ENCODE measurements at places on chromosomes 1 and 21.
A peak's percentile ranks its signal among the peaks of the same experiment; 100 is the strongest.

DNA sequence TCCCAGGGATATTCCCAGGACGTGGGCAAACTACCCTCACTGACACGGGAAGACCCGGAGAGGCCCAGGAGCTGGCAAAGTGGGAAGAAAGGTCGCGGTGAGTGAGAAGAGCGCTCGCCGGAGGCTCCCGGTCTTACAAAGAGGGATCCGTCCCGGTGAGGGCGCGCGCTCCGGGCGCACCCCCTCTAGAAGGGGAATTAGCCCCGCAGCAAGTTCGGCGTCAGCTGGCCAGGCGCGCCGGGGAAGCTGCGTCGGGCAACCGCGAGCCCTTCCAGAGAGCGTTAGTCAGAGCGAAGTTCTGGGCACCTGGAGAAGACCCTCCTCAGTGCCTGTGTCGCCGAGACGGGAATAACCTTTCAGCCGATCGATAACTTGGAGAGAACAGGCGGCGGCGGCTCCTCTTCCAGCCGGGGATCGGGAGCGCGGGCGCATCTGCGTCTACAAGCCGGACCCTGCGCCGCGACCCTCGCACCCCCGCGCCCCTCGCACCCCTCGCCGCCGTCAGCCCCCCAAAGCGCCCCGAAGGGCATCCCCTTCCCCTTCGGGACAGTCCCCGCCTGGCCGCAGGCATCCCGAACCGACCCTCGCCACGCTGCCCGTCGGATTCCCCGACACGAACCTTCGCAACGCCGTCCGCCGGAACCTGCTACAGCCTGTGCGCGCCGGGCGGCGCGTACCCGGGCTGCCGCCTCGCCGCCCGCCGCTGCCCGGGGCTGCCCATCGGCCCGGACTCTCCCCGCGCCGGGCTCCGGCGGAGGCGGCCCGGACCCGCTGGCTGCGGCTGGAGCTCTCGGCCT lies 485 bp downstream of the SIPA1L2 start:
- DNase-seq, result peak; percentile 12

DNA sequence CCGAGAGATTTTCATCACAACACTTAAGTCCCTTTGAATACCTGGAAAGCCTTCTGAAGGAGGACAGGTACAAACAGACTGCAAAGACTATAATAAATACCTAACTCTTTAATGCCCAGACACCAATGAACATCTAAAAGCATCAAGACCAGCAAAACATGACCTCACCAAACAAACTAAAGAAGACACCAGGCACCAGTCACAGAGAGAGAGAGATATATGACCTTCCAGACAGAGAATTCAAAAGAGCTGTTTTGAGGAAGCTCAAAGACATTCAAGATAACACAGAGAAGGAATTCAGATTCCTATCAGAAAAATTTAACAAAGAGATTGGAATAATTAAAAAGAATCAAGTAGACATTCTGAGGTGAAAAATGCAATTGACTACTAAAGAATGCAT lies 50.6 kb upstream of the ACADM start:
- no peak for DNase-seq

GRCh38 chr1:16139473-16139962 lies 16.4 kb downstream of the EPHA2 start:
- peak; percentile 94 for DNase-seq

- DNase-seq, result no peak
Measured at GRCh38 chr1:65392497-65392896, 28.0 kb upstream of the LEPR start.

- DNase-seq, result peak; percentile 52
Measured at GRCh38 chr21:16323596-16323995, 593.8 kb downstream of the USP25 start.

- DNase-seq, result peak; percentile 66
Measured at GRCh38 chr1:204493984-204494280, 673 bp downstream of the PIK3C2B start.

- DNase-seq, result peak; percentile 99
Measured at GRCh38 chr1:8822373-8823294, 5.2 kb upstream of the RERE start.

DNA sequence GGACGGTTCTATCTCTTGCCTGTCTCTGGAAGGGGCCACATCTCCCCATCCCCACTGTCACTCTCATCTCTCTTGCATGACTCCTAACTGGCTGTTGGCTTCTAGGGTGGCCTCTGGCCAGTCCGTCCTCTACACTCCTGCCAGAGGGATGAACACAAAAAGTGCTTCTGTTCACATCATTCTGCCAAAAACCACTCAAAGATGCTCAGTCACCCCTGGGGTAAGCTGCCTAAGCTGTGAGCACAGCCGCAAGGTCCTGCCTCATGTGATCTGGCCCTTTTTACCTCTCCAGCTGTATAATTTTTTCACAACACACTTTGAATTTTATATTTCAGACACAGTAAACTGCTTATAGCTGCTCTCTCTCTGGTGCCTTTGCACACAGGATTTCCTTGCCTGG lies 97.6 kb upstream of the CD34 start:
- no peak for DNase-seq

DNA sequence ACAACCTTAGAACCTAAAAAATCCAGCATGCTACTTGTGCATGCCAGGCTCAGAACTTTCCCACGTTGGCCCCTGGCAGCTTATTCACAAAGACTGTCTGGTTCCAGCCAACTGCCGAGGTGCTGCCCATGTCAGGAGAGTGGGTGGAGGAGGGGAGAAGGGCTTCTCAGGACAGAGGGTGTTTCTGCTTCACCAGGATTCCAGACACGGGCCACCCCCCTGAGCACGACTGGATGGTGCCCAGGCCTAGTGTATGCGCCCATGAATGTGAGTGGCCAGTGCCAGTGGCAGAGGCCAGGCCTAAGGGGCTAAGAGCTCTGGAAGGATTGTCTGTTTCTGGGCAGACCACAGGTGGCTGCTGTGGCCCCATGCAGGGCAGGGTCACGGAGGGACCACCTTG lies 148.2 kb upstream of the COL6A1 start:
- DNase-seq, result no peak

GRCh38 chr21:26935977-26936376 lies 30.9 kb downstream of the ADAMTS5 start:
- no peak for DNase-seq

GRCh38 chr1:12587981-12588640 lies 29.9 kb downstream of the DHRS3 start:
- no peak for DNase-seq

DNA sequence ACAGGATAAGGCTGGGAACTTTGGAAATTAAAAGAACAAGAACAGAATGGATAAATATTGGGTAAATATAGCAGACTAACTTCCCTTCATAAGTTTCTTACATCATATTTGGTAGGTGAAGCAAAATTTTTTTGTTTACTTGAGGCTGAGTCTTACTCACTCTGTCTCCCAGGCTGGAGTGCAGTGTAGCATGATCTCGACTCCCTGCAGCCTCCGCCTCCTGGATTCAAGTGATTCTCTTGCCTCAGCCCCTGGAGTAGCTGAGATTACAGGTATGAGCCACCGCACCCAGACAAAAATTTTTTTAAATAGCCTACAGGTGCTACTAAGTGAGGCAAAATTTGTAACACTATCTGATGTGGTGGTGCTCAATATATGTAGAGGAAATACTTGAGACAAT lies 50.7 kb downstream of the TM2D1 start:
- peak; percentile 5 for DNase-seq

- DNase-seq, result peak; percentile 89
Measured at GRCh38 chr1:147243228-147243685, 773 bp downstream of the CHD1L start.

DNA sequence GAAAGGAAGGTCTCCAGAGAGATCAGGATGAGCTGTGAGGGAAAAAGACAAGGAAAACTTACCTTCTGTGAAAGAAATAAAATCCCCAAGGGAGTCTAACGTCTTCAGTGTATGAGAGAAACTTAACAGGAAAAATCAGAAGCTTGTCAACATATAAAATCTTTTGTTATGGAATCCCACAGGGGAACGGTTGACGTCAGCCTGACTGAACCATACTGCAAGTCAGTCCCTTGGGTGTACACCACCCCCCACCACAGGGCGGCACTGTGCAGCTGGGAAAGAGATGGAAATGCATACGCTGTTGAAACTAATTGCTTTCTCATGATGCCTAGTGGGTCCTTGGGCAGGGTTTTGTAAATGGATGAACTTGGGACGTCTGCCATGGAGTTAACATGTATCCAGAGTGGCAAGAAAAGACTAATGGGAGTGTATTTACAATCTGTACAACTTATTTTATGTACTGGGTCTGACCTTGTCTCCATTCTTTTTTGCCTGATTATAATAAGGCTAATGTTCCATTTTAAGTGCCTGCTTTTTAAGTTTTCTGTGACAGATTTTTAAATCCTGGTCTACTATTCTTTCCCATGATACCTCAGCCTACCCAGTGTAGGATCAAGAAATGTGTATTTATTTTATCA lies 22.7 kb downstream of the UTP25 start:
- DNase-seq, result peak; percentile 71

- DNase-seq, result no peak
Measured at GRCh38 chr21:45169682-45170081, 95.3 kb downstream of the ADARB1 start.

DNA sequence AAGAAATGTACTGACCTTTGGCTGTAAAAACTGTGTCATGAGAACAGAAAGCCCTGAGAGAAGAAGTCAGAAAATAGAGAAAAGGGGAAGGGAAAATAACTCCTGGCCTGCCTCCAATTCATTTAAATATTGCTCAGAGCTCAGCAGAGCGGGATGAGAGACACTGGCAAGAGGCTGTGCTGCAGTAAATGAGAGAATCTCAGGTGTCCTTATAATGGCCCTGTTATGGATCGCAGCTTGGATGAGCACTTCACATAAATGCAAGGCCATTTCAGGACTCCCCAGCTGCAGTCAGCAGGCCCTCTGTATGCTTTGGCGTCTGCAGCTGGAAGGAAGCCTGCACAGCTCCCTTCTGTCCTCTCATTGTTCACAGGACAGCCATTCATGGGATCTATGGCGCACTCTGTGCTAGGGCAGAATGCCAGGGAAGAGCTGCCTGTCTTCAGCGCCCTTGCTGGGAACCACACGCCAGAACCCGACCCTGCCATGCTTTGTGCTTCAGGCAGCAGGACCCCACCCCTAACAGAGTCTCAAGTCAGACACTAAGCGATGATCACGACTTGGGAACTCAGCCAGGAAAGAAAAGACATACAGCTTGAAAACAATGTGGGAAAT lies 20.7 kb upstream of the ABCB10 start:
- peak; percentile 62 for DNase-seq

GRCh38 chr1:215321802-215322201 lies 239.3 kb downstream of the KCNK2 start:
- peak; percentile 28 for DNase-seq

- peak; percentile 11 for DNase-seq
Measured at GRCh38 chr1:223556414-223557129, 108.9 kb downstream of the CAPN8 start.

GRCh38 chr1:160951443-160952128 lies 3.0 kb downstream of the ITLN2 start:
- peak; percentile 59 for DNase-seq

- no peak for DNase-seq
Measured at GRCh38 chr1:230753586-230754251, 6.5 kb downstream of the CAPN9 start.

DNA sequence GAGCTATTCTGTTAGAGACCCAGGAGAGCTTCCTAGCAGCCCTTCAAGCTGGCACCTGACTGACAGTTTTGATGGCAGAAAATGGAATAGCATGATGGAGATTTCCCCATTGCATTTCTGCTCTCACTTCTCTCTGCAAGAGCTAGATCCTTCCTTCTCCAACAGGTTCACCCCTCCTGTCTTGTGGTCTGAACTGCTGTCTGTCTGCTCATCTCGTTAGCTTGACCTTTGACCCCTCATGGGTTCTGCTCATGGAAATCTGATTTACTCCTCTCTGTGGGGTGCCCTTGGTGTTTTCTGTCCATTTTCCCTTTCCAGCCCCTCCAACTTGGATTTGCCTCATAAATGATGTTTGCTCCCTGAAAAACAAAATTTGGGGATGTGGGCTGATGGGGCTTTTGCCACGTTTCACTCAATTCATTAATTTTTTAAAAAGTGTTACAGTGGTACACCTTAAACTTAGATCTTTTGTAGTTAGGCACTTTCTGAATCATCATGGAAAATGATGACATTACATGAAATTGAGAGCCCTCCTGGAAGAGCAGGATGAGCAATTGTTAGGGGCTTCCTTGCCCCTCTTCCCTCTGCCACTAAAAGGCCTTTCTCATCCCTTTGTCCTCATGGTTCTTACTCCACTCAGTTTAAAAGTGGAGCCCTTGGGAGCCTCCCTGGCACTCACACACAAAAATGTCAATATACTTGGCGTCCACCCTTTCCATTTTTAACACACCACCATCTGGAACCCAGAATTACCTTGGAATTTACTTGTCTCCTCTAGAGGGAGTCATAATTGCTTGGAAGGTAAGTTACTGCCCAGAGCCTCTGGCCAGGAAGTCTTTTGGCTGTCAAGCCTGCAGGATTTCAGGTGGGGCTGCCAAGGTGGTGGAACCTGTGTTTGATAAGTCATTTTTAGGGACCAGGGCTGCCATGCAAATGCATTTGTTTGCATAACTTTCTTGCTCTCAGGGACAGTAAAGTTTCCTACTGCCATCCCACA lies 31.9 kb upstream of the IL19 start:
- peak; percentile 41 for DNase-seq

DNA sequence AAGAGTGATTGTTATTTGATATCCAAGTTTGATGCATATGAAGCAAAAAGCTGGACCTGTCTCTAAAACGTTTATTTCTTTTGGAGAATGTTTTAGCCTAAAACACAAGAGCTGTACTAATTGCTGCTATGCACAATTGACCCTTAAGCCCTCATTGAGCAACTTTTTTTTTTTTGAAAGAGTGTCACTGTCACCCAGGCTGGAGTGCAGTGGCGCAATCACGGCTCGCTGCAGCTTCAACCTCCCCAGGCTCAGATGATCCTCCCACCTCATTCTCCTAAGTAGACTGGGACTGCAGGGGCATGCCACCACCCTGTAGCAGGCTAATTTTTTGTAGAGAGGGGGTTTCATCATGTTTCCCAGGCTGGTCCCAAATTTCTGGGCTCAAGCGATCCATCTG lies 129.1 kb downstream of the PIK3R3 start:
- DNase-seq, result no peak

- peak; percentile 39 for DNase-seq
Measured at GRCh38 chr1:2443277-2444137, 31.1 kb upstream of the PEX10 start.

- DNase-seq, result no peak
Measured at GRCh38 chr1:92509619-92510018, 22.9 kb upstream of the GFI1 start.

DNA sequence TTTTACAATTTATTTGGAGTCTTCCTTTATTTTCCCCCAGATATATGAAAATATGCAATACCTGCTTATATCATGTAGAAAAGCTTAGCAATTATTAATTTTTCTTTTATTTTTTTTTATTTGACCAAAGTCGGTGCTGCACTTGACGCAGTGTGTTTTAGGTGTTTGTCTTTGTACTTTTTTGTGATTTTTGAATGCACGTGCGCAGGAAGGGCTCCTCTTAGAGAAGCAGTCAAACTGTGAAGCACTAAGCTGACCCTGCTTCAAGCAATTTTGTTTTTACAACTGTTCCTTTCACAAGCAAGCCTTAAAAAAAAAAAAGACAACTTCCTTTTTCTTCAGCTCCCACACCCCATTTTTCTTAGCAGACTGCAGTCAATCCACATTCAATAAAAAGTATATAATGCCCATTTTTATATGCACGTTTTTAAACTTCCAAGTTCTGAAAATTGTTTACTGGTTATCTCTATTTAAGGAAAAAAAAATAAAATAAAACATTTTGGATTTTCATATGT lies 267.4 kb downstream of the TM2D1 start:
- no peak for DNase-seq

- DNase-seq, result no peak
Measured at GRCh38 chr1:201313086-201313485, 29.8 kb downstream of the PKP1 start.
